ENCODE measurements at places on chromosomes 2 and 18.

- no peak for DNase-seq
These were observed 1030.1 kb upstream of the POU3F3 start for GRCh38 chr2:103823847-103824246.

GRCh38 chr18:54766634-54767033 lies 61.6 kb upstream of the RAB27B start:
- DNase-seq: no peak

DNA sequence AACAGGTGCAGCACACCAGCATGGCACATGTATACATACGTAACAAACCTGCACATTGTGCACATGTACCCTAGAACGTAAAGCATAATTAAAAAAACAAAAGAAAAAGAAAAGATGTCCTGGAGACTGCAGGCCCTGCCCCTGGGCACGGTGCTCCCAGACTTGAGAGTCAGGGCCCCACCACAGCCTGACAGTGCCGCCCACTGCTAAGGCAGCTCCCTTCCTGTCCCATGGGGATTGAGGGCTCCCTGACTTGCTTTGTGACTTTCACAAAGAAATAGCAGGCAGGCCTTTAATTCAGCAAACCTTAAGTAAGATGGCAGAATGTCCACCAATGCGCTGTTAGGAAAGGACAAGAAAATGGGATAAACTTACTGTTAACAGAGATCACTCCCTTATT lies 116.8 kb downstream of the NDUFA10 start:
- no peak for DNase-seq

- no peak for DNase-seq
These were observed 130.3 kb downstream of the NEDD4L start for GRCh38 chr18:58174285-58174684.

DNA sequence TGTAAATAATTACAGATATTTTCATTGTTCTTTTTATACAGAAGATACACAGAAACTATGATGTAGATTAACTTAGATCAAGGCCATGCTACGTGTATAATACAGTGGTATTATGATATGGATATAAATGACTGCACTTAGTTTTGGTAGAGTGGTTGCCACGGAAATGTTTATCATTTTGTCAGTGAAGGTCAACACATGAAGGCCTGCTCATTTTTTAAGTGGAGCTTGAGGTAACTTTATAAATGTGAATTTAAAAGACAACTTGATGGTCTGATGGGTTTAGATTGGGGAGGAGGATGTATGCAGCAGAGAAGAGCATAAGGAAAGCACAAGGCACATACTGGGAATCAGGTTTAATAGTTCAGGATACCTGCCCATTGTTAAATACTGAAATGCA lies 14.4 kb upstream of the BBS5 start:
- DNase-seq: no peak

GRCh38 chr2:88738271-88738670 lies 46.8 kb downstream of the RPIA start:
- no peak for DNase-seq

GRCh38 chr2:43831543-43832294 lies 6.9 kb downstream of the ABCG5 start:
- DNase-seq: no peak

- no peak for DNase-seq
These were observed 31.7 kb upstream of the SELENOI start for GRCh38 chr2:26314243-26314642.

DNA sequence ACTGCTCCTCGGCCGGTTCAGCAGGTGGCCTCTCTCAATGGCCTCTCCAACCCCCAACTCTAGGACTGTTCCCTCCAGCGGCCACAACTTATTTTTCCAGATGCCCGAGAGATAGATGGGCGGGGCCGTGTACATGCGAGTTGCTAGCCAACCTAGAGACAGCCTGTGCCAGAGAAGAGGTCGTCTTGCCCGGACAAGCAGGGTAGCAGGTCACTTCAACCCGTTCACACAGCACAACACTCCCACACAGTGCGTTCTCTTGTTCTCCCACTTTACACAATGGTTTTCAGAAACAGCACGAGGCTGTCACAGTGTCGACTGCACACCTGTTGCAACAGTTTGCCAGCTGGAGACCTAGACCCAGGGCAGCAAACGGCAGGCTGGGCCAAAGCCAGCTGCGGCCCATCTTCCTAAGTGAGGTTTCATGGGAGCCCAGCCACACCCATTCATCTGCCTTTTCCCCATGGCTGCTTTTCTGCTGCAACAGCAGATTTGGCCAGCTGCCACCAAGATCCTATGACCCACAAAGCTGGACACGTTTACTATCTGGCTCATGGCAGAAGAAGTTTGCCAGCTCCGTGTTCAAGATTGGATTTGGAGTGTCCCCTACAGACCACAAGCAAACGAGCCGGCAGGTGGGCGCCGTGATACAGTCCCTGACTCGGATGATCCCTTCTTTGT lies 7.3 kb upstream of the PRLH start:
- DNase-seq: peak; percentile 58

- DNase-seq: no peak
These were observed 212.1 kb downstream of the PTPRM start for GRCh38 chr18:7779211-7779610.

DNA sequence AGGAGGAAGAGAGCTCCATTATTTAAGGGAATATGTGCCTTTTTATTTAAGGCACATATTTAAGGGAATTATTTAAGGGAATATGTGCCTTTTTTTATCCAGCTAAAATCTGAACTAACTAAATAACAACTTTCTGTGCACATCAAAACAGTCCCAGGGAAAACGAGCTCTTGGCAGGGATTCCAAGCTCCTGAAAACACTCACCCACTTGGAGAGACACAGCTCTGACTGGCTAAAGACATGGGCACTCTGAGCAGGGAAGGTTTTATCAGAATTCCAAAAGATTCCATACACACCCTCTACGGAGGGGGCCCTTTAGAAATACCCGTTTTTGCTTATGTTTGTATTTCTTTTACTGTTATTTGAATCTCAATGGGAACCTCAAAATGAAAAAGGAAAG lies 181.0 kb downstream of the ZNF516 start:
- no peak for DNase-seq

DNA sequence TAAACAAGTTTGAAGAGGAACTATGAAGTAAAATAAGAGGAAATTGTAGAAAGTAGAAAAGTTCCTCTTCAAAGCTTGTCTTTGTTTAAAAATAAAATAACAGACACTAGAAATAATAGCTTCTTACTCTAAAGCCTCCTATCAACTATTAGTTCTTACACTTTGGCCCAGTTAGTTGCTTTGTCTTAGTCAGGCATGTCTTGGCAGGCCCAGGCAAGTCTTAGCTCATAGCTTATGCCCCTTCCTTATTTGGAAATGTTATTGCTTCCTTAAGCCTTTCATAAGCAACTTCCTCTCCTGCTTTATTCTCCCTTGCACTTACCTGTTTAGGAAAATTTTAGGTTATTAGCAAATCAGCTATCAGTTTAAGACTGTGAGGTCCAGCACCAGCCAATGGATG lies 950.6 kb upstream of the LRATD1 start:
- DNase-seq: no peak

GRCh38 chr18:57077005-57077765 lies 69.7 kb upstream of the BOD1L2 start:
- no peak for DNase-seq

Data from omental fat pad (tissue), 4 donors.